ENCODE measurements at places on chromosomes 11 and 22.

GRCh38 chr11:36899800-36900199 lies 301.8 kb upstream of the RAG2 start:
- no peak for DNase-seq

- DNase-seq = no peak
Observed at GRCh38 chr11:44611088-44611487, 45.6 kb downstream of the CD82 start.

- peak; percentile 87 for DNase-seq
Observed at GRCh38 chr22:28822930-28823551, 22.7 kb upstream of the XBP1 start.

- DNase-seq = no peak
Observed at GRCh38 chr22:24830205-24830979, 24.4 kb downstream of the SGSM1 start.

GRCh38 chr22:35802885-35803284 lies 85.2 kb downstream of the APOL5 start:
- DNase-seq = no peak

DNA sequence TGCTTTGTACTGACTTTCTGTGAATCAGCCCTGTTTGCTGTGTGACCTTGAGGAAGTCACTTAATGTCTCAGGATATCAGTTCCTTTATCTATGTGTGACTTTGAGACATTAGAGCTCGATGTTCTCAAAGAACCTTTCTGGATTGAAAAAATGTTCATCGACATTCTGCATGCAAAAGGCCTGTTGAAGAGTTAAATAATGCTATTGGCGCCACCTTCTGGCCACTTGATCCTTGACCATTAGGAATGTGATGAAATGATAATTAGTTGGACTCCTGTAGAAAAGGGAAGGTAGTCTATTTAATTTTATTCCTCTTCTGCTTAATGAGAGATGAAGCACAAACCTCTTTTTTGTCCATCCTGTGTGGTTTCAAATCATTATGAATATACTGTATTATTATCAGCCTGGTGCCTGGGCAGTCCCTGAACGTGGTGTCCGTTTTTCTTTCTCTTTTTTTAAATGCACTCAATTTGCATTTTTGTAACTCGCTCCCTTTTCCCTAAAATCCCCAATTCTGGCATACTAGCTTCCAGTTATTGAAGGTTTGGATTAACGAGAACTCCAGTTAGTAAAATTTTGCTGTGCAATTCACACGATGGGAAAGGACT lies 20.7 kb downstream of the ELF5 start:
- DNase-seq = peak; percentile 37

DNA sequence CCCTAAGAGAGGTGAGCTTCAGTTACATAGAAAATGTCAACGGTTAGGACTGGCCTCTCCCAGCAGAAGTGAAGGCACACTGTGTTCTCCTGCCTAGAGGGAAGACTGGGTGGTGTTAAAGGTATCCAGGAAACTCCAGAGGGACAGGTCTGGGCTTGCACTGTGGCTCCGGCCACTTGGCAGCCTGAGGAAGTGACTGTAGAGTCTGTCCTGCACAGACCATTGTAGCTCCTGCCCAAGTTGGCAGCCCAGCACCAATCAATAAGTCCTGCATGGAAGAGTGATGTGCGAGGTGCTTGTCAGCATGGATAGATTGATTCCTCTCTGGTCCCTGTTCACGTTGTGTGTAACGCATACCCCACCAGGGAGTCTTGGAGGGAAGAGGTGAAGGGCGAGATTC lies 284.8 kb downstream of the TENM4 start:
- no peak for DNase-seq

DNA sequence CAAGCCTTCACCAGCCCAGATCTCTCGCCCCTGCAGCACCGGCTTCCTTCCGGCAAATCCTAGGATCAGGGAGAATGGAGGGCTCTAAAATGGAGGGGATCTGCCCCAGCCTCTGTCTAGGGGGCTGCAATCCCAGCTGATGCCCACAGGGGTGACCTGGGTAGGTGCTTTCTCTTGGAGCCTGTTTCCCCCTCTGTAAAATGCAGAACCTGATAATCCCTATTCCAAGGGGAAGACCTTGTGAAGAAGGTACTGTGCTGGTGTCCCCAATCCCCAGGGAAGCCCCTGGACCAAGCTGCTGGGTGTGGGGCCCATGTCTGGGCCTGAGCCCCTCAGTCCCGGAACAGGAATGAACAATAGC lies 2.8 kb downstream of the EMID1 start:
- DNase-seq = no peak

DNA sequence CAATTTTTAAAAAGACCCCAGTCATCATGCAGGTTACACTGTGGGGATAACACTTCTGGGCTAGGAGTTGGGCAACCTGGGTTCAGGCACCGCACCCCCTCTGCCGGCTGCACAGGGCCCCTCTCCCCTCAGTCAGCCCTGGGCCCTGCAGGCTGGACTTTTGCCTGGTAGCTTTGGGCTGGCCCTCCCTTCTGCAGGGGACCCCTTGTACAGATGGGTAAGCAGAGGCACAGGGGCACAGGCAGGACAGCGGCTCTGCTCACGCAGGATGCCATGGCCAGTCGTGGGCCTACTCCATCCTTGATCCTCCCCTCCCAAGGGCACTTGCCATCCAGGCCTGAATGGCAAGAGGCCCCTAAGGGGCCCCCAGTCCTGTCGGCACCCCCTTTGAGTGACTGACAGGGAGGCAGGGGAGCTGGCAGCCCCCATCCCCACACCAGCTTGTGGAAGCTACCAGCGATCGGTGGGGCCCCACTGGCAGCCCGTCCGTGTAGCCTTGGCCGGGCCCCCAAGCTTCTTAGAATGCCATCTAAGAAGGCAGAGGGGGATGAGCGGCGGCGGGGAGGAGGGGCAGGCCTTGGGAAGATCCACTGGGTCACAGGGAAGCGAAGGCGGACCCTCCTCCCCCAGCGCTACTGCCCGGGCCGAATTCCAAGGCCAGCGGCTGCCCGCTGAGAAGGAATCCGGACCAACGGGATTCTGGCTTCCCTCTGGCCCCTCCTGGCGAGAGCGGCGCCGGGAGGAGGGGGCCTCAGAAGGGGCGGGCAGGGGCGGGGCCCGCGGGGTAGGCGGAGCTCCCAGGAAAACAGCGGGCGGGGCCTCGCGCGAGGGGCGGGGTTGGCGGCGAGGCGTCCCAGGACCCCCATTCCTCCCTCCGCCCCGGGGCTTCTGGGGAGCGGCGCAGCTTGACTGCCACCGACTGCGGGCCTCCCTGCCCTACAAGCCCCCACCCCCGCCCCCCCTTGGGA lies 6.8 kb upstream of the CHKA start:
- DNase-seq = no peak

DNA sequence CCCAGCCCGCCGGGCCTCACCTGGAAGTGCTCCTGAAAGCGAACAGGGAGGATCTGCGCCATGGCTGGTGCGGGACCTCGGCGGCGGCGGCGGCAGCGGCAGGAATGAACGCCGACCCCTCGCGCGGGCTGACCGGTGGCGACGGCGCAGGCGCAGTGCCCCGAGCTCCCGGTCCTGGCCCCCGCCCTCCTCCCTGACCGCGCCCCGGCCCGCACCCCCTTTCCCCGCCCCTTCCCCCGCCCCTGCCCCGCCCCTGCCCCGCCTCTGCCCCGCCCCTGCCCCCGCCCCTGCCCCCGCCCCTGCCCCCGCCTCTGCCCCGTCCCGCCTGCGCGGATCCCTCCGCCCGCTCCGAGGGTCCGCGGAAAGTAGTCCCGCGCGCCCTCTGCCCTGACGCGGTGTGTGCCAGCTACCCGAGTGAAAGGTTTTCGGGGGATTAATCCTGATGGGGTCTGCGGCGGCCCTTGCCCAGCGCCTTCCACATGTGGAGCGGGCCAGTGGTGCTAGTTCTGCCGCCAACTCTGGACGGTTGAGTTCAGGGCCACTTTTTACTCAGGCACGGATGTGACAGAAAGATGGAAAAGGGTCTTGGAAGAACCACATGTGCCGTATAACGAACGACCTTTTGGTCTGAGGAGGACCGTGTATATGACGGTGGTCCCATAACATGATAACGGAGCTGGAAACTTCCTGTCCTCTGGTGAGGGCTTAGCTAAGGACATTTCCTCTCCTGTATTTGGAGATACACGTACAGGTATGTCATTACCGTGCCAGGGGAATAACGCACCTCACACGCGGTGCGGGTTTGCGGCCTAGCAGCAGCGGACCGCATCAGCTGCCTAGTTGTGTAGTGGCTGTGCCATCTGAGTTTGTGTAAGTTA lies at the start of gene CLTCL1:
Gene CLTCL1 (minus strand): TSS at position 140 of the 878 bp plus-strand sequence. CDS start 78 bp downstream, at position 62.
- DNase-seq = no peak

DNA sequence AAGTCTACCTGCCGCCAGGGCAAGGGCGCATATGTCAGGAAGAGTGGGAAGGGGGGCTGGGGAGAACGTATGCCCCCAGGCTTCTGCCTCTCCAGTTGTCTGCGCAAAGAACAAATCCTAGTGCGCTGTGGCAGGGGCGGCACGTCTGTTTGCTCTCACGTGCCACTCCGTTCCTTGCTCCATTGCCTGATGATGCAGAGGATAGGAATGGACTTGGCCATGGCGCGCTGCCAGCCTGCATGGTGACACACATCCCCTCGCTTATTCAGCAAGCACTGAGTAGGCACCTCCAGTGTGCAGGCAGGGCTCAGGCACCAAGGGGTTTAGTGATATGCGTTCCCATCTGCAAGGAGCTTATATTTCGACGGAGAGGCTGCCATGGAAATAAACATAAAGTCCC lies 45.4 kb upstream of the SLC22A12 start:
- no peak for DNase-seq

DNA sequence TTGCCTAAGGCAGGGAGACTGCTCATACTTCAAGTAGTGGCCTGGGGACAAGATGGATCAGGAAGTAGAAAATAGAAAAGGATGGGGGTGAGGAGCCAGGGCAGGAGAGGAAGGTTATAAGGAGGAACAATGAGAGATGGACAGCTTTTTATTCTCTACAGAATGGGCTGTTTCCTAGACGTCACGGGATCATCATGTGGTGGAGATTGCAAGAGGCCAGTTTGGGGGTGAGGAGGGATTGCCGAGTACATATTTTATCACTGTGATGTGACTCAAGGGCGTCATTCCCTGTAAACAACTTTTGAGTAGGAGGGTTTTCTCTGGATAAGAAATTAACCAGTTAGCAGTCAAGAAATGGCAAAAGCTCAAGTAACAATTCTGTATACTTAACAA lies 406.3 kb downstream of the ETS1 start:
- no peak for DNase-seq

- no peak for DNase-seq
Observed at GRCh38 chr11:75543806-75544205, 18.1 kb upstream of the GDPD5 start.

GRCh38 chr11:105861225-105861624 lies 160.8 kb downstream of the MSANTD4 start:
- DNase-seq = no peak

DNA sequence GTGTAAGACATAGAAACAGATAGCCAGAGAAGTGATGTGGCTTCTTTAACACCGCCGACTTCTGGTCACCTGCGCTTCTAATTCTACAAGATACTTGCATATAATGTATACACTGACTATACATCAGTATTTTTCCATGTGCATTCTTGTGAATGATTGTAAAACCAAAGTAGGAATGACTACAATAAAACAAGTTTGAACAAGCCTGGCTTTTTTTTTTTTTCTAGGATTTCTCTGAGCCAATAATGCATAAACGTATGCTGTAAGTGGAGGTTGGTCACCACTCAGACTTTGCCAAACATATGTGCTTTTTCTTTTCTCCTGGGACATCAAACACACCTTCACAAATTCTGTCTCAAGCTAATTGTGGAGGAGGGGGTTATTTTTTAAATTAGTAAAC lies 237.8 kb upstream of the KIRREL3 start:
- DNase-seq = no peak

- no peak for DNase-seq
Observed at GRCh38 chr11:2447253-2447950, 2.6 kb downstream of the KCNQ1 start.

GRCh38 chr11:77236901-77237300 lies 64.6 kb downstream of the GDPD4 start:
- no peak for DNase-seq

DNA sequence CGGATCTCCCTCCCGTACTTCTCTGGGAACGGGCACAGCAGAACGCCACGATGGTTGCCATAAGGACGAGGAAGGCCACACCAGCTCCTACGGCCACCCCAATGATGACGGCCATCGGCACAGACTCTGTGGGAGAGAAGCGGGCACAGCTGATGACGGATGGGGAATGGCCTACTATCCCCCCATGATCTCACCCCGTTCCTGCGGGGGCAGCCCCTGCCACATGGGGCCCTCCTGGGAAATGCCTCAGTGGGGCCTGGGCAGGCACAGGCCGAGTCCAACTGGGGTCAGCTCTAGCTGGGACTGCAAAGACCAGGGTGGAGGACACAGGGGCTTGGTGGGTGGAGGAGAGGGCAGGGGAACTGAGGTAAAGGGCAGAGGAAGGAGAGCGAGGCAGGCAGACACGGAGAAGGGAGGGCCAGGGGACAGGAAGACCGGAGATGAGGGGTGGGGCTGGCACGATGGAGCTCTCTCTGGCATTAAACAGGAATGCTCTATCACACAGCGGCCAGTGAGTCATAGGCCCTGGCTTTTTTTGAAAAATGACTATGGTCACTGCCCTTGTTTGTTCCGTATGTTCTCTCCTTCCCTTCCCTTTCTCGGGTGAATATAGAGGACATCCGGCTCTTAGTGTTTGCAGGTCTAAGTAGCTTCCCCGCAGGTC lies 76.0 kb downstream of the ST3GAL4 start:
- DNase-seq = no peak

Measured in NCI-H2029 treated with DMSO at 0.1 percent for 48 hours (cell line).